ENCODE measurements at places on chromosomes 4 and X.

GRCh38 chr4:139593091-139593564 is 37.1 kb upstream of the SETD7 start:
- no peak for DNase-seq

DNA sequence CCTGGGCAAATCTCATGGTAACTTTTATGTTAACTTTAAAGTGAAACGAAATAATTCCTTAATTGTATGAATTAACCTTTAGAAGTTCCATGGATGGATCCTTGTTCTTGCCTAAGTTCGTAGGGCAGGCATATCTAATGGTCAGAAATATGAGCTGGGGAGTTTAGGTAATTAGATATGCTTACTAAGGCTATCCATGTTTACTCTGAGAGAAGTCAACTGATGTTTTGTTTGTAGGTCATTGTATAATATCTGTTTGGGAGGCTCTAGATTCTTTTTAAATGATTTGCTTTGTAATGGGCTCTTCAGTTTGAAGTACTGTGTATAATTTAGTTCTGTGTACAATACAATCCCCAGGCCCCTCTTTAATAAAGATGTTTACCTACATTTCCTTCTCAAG is 117.0 kb downstream of the DCK start:
- DNase-seq = peak; percentile 59

DNA sequence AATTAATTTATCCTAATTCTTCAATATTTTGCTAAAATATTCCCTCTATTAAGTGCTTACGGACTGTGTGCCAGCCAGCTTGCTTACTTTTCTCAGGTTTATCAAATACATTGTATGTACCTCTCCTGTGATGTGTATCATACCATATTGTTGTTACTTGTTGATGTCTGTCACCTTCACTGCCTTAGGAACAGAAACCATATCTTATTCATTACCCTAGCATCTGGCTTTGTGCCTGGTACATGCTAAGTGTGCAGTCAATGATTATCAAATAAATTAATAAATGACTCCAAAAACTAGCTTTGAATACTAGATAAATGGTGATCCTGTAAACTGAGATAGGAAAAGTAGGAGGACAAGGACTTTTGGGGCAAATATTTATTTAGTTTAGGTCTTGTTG is 6.9 kb downstream of the CLCN3 start:
- no peak for DNase-seq

GRCh38 chr4:12579172-12579571 is 905.0 kb downstream of the RAB28 start:
- no peak for DNase-seq

DNA sequence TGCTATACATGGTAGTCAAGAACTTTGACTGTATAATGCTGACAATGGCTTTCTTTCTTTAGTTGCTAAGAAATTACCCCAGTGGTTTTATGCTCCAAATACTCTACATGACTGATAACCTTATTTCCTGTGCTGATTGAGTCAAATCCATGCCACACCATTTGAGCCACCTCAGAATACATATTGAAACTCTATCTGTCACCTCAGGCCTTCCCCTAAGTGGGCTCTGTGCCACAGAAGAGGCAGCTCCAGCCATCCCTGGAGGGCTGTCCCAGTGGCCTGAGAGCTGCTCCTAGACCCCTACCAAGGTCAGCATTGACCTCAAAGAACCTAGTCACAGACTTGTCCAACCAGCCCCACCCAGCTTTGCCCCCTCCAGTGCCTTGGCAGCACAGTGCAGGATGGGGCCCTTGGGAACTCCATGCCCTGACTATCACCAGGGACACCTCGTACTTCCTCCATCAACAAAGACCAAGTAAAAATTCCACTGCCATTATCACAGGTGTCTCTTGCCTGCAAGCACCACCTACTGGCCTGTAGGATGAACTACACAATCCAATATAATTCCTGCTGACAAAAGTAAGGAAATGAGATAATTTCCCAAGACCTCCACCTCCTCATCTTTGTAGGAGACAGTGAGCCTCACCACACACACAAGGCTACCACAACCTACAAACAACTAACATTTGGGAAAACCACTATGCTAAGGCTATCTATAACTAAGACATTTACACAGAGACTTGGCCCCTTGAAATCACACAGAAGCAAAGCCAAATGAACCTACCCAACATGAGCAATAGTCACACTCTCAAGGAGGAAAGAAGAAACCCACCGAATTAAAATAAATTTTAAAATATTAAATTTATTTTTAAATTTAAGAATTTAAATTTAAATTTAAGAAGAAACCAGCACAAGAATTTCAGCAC is 239.9 kb downstream of the NKX6-1 start:
- no peak for DNase-seq

DNA sequence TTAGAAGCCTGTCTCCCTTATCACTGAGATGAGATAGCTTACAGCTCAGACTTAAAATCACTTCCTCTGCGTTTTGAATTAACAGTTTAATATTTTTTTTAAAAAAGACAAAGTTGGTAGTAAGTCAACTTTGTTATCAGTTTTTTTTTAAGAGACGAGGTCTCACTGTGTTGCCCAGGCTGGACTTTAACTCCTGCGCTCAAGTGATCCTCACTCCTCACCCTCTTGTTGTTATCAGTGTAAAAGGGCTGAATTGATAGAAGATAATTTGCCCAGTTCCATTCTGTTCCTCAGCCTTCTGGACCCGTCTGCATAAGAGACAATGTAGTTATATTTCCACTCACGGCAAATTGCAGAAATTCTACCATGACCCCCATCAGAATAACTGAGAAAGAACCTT is 245.4 kb downstream of the DCTD start:
- DNase-seq = no peak

DNA sequence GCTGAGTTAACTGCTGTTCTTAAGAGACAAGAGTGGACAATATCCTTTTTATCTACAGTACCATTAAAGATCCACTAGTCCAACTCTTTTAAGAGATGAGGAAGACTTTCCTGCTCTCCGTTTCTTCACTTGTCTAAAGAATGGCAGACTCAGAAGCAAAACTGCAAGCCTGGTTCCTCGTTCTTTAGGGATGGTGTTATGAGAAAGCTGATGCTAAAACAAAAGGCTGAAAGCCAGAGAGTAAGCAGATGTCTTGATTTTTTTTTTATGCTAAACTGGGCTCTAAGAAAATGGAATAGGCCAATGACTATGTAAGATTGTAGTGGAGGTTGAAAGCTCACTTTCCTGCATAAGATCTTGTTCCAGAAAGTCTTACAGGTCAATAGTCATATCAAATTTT is 78.1 kb downstream of the CNGA2 start:
- no peak for DNase-seq

DNA sequence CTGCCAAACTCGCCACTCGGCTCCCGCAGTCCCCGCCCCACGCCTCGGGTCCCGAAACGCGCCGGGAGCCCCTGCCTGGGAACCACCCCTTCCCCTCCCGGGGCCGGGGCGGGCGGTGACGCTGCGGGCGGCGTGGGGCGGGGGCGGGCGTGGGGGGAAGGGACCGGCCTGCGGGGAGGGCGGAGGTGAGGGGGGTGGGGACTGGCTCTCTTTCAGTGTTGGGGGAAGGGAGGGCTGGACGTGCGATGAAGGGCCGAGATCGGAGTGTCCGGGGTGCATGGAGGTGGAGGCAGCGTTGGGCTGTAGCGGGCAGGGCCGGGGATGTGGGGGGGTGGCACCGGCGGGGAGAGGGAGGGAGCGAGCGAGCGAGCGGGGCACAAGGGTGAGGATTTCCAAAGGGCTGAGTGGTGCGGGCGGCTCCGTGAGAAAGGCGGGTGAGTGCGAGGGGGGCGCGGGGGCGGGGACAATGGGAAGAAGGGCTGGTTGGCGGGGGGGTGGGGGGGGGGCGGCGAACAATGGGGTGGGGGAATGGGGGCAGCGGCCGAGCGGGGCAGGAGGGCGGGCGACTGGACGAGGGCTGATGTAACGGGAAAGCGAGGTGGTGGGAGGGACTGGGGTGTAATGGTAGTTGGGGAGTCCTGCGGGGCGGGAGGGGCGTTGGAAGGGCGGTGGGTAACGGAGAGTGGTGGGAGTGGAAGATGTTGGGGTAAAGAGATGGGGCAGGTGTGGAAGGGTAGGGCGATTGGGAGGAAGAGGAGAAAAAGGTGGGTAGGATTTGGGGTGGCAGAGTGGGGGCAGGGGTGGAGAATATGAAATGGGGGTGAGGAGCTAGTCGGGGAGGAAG is 578 bp downstream of the DCUN1D4 start:
- no peak for DNase-seq

- no peak for DNase-seq
Measured at GRCh38 chr4:66045913-66046312, 375.6 kb upstream of the EPHA5 start.
